ENCODE measurements at places on chromosomes 13 and 19. TPM values are rescaled to one million over a fixed set of nuclear protein-coding genes. Genes with fewer than 3 reads are reported as not detected.

TYK2 gene
- 67.6 TPM for total RNA-seq

MEIOSIN gene
- total RNA-seq, result not detected

ZNF223 gene
- total RNA-seq, result 15.3 TPM

GRIK5 gene
- 36.9 TPM for total RNA-seq

SLC25A41 gene
- total RNA-seq, result 0.63 TPM

ARMC6 gene
- 56.0 TPM for total RNA-seq

PODNL1 gene
- total RNA-seq, result not detected

JAK3 gene
- 0.94 TPM for total RNA-seq

SELENOV gene
- total RNA-seq, result not detected

TLE6 gene
- 1.9 TPM for total RNA-seq

ONECUT3 gene
- total RNA-seq, result not detected

PRR22 gene
- total RNA-seq, result 0.94 TPM

GIPR gene
- total RNA-seq, result 0.31 TPM

F2RL3 gene
- total RNA-seq, result not detected

PABPC3 gene
- 0.31 TPM for total RNA-seq

PSG3 gene
- not detected for total RNA-seq

ZNF112 gene
- total RNA-seq, result 30.0 TPM

All from parietal lobe (tissue), 2 donors.